Ovary (tissue), 10 donors: ENCODE measurements at places on chromosomes 4 and X. TPM values are rescaled to one million over a fixed set of nuclear protein-coding genes. Genes with fewer than 3 reads are reported as not detected.

Gene DNAAF6
- 1.1 TPM for total RNA-seq

Gene NDST3
- total RNA-seq = not detected

Gene GAB3
- 1.6 TPM for total RNA-seq

Gene VCX
- not detected for total RNA-seq

Gene TAF7L
- not detected for total RNA-seq

Gene XPNPEP2
- 0.28 TPM for total RNA-seq

Gene NUDT10
- total RNA-seq = 48.0 TPM

Gene BTC
- total RNA-seq = 0.50 TPM

Gene TAPT1
- total RNA-seq = 35.5 TPM

Gene UGT2B11
- not detected for total RNA-seq

Gene GABRE
- 9.1 TPM for total RNA-seq

Gene STARD8
- total RNA-seq = 6.2 TPM

Gene FAM47A
- not detected for total RNA-seq

Gene NXF2B
- total RNA-seq = not detected

Gene ADGRG2
- total RNA-seq = 2.1 TPM
